ENCODE measurements at places on chromosomes 6 and 20.

DNA sequence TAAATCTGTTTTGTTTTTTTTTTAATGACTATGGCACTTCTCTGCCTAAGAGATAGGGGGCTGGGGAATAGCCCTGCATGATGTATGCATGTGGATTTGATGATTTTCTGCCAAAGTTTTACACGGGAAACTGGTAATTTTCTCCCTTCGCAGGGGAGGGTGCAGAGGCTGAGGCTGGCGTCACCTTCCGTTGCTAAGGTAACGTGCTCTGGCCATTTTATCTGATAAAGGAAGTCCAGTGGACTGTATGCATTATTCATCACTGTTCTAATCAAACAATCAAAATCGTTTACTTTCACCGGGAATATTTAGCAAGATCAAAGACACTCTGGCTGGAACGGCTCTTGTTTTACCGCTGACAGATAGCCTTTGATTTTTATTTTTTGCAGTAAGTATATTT, 789 bp downstream of the PHACTR1 start:
- no peak for DNase-seq

DNA sequence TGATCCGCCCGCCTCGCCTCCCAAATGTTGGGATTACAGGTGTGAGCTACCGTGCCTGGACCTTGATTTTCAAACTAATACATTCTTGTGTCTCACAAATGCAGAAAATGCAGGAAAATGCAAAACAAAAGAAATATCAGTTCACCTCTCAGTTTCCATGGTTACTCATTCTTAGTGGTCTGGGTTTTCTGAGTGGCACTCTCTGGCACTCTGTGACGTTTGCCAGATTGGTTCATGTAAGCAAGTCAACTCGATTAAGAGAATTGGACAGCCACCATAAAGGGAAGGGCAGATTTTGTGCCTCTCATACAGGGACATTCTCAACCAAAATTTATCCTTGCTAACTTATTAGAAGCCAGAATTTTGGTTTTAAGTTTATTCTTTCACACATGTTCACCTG, 8.6 kb downstream of the CMTR1 start:
- DNase-seq = no peak

GRCh38 chr6:22448291-22448711, 121.1 kb upstream of the HDGFL1 start:
- no peak for DNase-seq

- DNase-seq = no peak
These were observed 91.8 kb upstream of the CNKSR3 start for GRCh38 chr6:154602296-154602695.

Data from stimulated activated CD4-positive, alpha-beta T cell treated with anti-CD3 and anti-CD28 coated beads, Interleukin-2, amount 100 ng/mL, for 24 hours (primary cell).